ENCODE measurements at places on chromosomes 11 and 22. TPM values are rescaled to one million over a fixed set of nuclear protein-coding genes. Genes with fewer than 3 reads are reported as not detected.

Gene EIF3M
- 249 TPM for total RNA-seq

Gene HMBS
- total RNA-seq, result 17.3 TPM

Gene CLDN5
- 0.38 TPM for total RNA-seq

Gene GVQW3
- total RNA-seq, result 3.7 TPM

- no peaks in the 10 kb centered on the region for H3K36me3 ChIP-seq
- no peak overlapping the region for H3K4me3 ChIP-seq
- H3K27me3 ChIP-seq, result peaks cover 8% of the 10 kb centered on the region
- no peak for DNase-seq
Measured at GRCh38 chr22:35479359-35479758, 61.3 kb upstream of the RASD2 start.

DNA sequence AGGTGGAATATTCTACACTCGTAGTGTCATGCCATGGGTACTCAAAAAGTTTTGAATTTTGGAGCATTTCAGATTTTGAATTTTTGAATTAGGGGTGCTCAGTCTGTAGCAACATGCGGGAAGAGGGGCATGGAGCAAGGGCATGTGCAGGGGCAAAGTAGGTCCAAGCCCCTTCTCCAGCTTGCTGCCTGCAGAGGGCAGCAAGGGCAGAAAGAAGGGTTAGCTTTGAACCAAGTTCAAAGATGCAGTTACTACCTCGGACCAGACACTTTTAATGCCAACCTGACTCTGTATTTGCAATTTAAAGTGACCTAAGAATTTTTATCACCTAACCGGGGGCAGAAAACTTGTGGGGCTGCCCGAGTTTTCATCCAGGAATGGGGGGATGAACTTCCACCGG is 68.2 kb downstream of the CD82 start:
- no peak overlapping the region for H3K4me3 ChIP-seq
- H3K4me1 ChIP-seq, result peaks cover 12% of the 10 kb centered on the region
- peaks cover 16% of the 10 kb centered on the region for H3K27me3 ChIP-seq
- no peaks in the 10 kb centered on the region for H3K36me3 ChIP-seq
- H3K27ac ChIP-seq, result no peak overlapping the region
- peak; percentile 20 for DNase-seq

DNA sequence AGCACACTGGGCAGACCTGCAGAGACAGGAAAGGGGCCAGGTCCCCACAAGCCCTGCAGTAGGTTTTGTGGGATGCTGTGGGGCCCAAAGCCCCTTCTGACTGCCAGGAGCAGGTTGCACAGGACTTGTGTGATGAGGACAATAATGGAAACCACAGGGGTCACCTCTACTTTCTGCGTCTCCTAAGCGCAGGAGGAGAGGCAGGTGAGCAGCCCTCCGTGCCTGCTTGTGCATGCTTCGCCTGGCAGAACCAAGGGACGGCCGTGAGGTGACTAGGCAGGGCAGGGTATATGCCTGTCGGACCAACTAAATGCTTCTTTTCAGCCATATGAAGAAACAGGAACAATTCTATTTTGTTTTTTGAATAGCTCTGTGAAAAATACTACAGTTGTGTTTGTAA is 77.9 kb upstream of the PITPNB start:
- H3K36me3 ChIP-seq, result no peaks in the 10 kb centered on the region
- H3K27me3 ChIP-seq, result no peaks in the 10 kb centered on the region
- no peak for DNase-seq
- H3K4me3 ChIP-seq, result no peak overlapping the region

DNA sequence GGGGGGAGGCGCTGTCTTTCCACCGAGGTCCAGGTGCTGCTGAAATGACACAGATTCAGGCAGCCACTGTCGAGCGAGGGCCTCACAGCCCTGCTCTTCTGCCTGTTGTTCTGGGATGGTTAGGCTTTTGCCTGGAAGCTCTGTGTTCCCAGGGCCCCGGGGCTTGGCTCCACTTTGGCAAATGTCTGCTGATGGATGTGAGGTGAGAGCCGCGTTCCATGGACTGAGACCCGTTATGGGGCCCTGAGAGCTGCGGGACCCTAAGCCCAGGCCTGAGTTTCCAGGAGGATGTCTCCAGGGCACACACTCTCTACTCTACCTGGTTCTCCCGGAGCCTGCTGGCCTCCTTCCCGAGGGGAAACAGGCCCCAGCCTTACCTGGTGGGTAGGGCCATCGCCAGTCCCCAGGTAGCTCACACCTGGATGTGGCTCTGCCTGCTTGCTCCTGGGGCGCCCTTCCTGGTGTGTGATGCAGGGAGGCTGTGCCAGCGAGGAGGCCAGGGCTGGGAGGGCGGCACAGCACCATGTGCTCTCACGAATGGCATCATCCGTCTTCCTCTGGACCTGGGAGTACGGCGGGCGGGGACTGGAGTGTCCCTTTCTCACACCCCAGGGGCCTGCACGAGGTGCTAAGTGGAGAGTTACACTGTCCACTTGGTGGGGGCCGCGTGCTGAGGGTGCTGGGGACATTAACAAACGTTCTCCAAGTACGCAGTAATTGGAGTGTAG is 435.5 kb downstream of the TBC1D22A start:
- H3K27ac ChIP-seq, result no peak overlapping the region
- H3K27me3 ChIP-seq, result no peaks in the 10 kb centered on the region
- H3K4me1 ChIP-seq, result no peaks in the 10 kb centered on the region
- DNase-seq, result peak; percentile 13
